ENCODE measurements at places on chromosomes 1 and 21.
A peak's percentile ranks its signal among the peaks of the same experiment; 100 is the strongest.

GRCh38 chr1:21657456-21658190, 11.5 kb downstream of the RAP1GAP start:
- no peak for DNase-seq

DNA sequence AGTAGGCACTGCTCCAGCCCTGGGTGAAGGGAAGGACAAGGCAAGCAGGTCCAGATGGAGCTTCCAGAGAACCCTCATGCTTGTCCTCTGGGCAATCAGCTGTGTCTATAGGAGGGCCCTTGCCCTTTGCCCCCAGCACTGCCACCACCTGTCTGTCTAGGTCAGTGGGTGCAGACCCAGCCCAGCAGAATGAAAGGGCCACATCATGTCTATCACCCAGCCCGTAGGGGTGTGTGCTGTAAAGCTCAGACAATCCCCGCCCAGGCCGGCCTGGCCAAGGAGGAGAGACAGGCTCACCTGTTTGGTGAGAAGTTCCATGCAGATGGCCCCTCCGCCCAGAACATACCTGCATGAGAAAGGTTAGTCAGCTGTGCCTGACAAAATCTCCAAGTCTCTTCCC, 7.0 kb downstream of the UBE2Q1 start:
- DNase-seq = no peak

GRCh38 chr1:228747301-228747935, 12.1 kb downstream of the RHOU start:
- DNase-seq = no peak

DNA sequence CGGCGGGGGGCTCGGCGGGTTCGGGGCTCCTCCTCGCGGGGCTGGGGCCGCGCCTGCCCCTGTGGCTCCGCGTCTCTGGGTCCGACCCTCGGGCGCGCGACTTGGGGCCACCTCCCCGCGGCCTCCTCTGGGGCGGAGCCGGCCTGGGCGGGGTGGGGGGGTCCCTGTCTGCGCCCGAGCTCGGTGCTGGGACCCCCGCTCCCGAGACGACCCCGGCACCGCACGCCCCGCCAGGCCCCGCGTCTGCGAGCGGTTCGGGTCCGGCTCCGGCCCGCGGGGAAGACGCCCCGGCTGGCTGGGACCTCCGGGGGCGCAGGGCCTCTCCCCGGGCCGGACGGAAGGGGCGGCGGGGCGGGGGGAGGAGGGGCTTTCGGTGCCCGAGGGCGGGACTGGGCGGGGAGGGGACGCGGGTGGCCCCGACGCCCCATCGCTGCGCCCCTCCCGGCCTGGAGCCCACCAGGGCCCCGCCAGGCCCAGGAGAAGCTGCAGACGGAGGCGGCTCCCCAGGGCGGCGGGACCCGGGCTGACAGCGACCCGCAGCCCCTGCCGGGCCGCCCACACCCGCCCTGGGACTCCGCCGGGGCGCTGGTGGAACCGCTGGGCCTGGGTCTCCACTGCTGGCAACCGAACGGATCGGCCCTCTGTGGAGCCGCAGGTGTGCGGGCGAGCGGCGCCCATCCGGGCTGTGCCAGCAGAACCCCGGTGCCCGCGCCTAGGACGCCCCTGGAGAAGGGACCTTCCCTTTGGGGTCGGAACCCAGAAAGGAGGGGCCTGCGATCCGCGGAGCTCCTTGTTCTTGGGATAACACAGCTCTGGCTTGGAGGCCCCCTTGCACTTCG, 610 bp downstream of the COL6A2 start:
- DNase-seq = peak; percentile 2

DNA sequence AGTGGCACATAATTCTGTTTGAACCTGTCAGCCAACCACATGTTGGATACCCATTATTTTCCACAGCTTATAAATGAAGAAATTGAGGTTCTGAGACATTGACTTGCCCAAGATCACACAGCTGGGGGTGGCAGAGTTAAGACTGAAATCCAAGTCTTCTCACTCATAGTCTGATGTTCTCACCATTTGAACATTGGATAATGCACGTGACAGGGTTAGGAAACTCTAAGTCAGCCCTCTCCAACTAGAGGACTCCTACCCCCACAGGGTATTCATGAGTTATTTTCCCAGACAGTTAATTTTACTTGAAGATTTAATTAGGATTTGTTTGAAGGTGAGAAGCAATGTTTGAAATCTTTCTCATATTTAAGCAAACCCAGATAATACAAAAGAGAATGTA, 38.1 kb upstream of the C1orf105 start:
- DNase-seq = no peak

- no peak for DNase-seq
These were observed 137.8 kb downstream of the GLIS1 start for GRCh38 chr1:53601031-53601745.

DNA sequence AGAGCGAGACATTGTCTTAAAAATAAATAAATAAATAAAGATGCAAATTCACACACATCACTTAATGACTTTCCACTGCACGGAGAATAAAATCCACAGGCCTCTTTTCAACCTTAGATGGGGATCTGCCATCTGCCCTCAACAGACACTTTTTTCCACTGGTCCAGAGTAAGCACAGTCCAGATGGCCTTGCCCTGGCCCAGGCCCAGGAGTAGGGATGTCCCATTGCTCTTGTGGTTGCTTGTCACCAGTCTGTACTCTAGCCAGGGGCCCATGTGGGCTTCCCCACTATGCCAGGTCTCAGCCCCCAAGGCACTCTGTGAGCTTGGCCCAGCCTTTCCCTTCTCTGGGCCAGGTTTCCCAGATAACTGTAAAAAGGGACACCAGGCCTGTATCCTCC, 17.4 kb downstream of the PLOD1 start:
- no peak for DNase-seq

DNA sequence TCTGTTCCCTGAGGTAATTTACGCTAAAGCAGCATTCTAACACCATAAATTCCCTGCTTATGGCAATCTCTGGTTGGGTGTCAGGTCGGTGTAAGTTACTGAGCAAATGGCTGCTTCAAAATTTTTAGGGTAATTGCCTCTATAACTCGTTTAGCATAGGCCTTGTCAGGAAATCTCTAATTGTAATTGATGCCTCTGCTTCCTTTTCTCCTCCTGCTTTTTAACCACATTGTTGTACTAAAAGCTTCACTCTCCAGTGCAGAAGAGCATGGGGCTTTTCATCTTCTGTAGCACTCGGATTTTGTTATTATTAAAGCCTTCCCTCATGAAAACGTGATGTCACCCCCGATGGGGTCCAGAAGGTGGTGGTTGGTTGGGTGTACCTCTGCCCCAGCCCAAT, 141.6 kb upstream of the NBPF11 start:
- DNase-seq = no peak

DNA sequence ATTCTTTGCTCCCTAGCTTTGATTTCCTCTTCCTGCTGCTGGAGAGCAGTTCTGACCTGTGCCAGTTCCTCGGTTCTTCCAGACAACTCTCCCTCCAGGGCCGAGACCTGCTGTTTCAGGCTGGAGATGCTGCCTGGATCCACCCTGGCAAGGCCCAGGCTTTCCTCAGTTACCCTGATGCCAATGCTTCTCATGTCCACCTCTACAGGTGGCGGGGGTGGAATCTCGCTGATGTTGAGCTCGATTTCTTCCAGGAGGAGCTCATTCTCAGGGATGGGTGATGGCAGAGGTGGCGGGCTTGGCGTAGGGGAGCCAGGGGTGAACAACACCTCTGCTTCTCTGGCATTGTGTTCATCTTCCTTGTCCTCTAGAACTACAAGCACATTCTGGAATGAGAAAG, 45.3 kb downstream of the KANK4 start:
- no peak for DNase-seq
